Progenitor cell of endocrine pancreas (in vitro differentiated cells): ENCODE measurements at places on chromosomes 16 and 17. TPM values are rescaled to one million over a fixed set of nuclear protein-coding genes. Genes with fewer than 3 reads are reported as not detected.

- DNase-seq, result no peak
Observed at GRCh38 chr17:17414341-17414805, 62.4 kb upstream of the MED9 start.

GRCh38 chr16:87735270-87736007 is 30.3 kb downstream of the KLHDC4 start:
- DNase-seq, result no peak

GRCh38 chr17:67054011-67054591 is 9.7 kb downstream of the CACNG1 start:
- DNase-seq, result no peak

GRCh38 chr17:65103896-65104295 is 33.3 kb upstream of the RGS9 start:
- DNase-seq, result no peak

GRCh38 chr16:58152246-58152868 is 23.2 kb upstream of the CFAP20 start:
- DNase-seq, result no peak

- DNase-seq, result no peak
Observed at GRCh38 chr16:53121043-53121620, 66.3 kb downstream of the CHD9 start.

DNA sequence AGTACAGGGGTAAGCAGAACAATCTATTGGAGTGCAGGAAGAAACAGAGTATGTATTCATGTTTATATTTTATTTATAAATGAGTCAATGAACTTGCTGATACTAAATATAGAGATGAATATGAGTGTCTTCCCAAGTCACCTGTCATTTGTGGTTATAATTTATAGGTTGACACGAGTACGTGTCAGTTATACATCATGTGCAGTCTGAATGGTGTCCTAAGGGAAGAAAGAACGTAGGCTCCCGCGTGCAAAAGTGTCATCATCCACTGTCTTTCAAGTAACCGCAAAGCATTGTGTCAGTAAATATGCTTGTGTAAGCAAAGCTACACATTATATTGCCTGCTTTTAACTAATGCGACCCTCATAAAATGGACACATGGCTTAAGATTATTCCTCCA is 786.1 kb downstream of the KCNJ2 start:
- no peak for DNase-seq

GRCh38 chr17:67139784-67140665 is 95.7 kb downstream of the CACNG1 start:
- DNase-seq, result no peak

GRCh38 chr16:30349675-30350074 is 5.4 kb downstream of the CD2BP2 start:
- DNase-seq, result no peak

DNA sequence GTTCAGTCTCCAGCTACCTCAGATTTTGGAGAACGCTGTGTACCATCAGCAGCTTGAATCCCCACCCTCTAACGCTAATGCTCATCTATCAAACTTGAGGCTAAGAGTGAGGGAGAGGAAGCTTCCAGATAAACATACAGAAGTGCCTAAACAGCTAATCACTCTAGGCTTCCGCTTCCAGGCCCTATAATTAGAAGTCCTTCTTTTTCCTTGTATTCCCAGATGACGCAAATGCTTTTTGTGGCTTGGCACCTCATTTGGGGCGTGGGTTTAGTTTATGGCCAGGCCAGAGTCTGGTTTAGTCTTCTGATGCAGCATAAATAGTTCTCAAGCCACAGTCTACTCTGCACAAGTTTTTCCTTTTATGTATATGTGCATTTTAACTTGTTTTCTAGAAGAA is 263.4 kb downstream of the BCAS3 start:
- DNase-seq, result no peak

- no peak for DNase-seq
Observed at GRCh38 chr17:8823279-8823678, 24.1 kb upstream of the MFSD6L start.

DNA sequence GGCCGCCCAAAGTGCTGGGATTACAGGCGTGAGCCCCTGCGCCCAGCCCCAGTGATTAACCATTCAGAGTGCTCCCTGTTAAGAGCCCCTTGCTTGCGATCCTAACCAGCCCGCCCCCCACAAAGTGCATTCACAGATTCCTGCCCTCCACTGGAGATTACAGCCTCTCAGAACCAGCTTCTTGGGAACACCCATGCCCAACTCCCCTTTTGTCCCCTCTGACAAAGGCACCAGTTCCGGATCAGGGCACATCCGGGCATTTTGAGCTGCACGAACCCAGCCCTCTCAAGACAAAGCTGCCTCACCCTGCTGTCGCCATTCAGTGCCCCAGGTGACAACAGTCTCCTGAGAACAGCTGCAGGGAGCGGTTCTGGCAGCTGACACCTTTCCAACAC is 848 bp upstream of the KRT19 start:
- DNase-seq, result no peak

GRCh38 chr17:36524428-36524876 is 10.2 kb downstream of the MYO19 start:
- DNase-seq, result no peak

DNA sequence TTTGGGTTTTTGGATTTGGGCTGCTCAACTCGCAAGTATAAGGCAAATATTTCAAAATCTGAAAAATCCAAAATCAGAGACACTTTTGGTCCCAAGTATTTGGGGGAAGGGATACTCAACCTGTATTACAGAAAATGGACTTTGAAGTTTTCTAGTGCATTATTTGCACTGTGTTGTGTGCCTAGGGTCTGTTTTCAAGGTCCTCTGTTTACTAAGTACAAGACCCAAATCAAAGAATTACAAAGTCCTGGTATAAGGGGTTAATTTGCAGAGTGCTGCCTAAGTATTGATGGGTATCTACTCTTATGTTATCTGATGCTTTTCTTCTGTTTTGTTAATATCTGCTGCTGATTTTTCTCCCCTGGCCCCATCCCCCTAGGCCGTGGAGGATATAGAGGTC is 25.0 kb downstream of the HEATR9 start:
- no peak for DNase-seq

Gene HIC1
- total RNA-seq, result 0.69 and 0.86 TPM in 2 replicates

Gene MSI2
- 161 and 164 TPM in 2 replicates for total RNA-seq

Gene TBC1D3H
- not detected in 2 replicates for total RNA-seq

Gene TPSAB1
- not detected in 2 replicates for total RNA-seq

Gene TBC1D3L
- 58.5 and 61.8 TPM in 2 replicates for total RNA-seq

Gene RABEP1
- 46.2 and 50.1 TPM in 2 replicates for total RNA-seq

Gene RNF167
- 97.4 and 106 TPM in 2 replicates for total RNA-seq

Gene CPHXL2
- total RNA-seq, result not detected in 2 replicates
